Fibroblast of gingiva (primary cell): ENCODE measurements at places on chromosomes 13 and 19.

GRCh38 chr13:72689181-72689696 lies 38.2 kb downstream of the MZT1 start:
- no peak for DNase-seq

GRCh38 chr19:18502638-18503294 lies 19.1 kb downstream of the ELL start:
- DNase-seq, result no peak

GRCh38 chr19:48353677-48354076 lies 10.1 kb downstream of the TMEM143 start:
- no peak for DNase-seq

GRCh38 chr13:94369972-94370436 lies 109.5 kb downstream of the DCT start:
- peak; percentile 19 for DNase-seq

DNA sequence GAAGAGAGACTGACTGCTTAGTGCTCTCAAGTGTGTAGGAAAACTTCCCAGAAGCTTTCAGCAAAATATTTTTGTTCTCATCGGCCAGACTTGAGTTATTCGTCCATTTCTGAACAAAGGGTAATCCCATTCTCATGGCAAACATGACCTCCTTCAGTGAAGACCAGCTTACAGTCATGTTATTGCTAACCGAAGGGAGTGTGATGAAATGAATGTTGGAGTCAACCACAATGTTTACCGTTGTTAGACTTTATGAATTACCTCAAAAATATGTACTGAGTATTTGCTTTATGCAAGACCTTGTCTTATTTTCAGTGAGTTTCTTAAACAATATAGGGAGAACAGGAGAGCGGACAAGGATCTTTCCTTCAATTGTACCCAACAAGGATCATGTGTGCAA lies 228.6 kb downstream of the LMO7 start:
- peak; percentile 74 for DNase-seq

- DNase-seq, result no peak
These were observed 87.1 kb downstream of the ARHGEF7 start for GRCh38 chr13:111202156-111202621.
